ENCODE measurements at places on chromosomes 2 and 18.

DNA sequence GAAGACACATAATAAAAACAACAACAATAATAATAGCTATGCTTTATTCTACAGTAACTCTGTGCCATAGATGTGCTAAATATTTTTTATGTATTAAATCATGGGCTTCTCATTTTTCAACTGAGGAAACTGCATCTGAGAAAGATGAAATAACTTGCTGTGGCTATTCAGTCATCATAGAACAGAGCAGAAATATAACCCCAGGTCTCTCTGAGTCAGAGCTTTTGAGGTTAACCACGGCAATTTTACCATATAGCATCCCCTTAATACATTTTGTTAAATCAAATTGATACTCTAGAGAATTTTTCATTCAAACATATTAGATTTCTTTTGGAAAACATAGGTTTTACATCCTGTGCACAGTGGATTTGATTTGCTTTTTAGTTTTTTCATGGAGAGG is 586.6 kb upstream of the KLHL29 start:
- no peak for DNase-seq

DNA sequence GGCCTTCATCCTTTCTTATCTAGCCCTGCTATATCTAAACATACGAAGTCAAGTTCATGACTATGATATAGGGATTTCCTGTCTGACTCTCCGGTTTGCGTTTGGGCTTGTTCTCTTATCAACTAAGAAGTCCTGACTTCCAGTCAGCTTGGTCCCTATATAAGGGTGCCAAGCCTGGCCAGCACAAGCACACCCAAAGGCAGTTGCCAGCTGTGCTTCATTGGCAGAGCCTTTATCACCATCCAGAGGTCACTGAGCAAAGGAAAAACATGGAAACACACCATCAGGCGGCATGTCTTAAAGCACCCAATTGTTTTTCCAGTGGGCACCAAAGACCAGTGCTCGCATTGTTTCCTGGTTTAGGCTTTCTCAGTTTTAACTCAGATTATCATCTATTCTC is 72.7 kb downstream of the FEZ2 start:
- DNase-seq, result no peak

- DNase-seq, result no peak
Observed at GRCh38 chr2:203835892-203836800, 31.4 kb upstream of the CTLA4 start.

DNA sequence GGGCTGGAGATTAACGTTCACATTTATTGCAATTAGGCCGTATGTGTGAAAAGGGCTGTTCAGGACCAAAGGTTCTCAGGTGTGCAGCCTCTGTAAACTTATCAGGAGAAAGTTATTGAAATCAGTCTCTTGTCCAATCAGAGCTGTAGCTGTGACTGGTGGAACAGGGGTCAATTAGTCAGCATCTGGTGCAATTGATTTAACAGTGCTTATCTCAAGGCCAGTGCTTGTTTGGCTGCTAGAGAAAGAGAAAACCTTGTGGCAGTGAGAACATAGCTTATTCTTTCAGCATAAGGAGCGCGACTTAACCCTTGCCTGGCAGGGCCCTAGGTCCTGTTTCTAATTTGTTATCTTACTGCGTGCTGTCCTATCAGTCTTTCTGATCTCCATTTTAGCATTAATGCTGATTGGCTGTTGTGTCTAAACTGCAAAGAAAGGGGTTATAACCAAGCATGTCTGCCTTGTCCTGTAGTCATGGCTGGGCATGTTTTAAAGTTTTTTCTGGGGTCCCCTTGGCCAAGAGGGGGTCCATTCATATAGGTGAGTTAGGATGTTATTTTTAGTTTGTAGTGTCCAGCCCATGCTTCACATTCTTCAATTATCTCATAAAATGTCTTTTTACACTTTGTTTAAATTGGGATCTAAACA is 66.4 kb downstream of the CYB5A start:
- no peak for DNase-seq

- no peak for DNase-seq
Observed at GRCh38 chr18:62999392-62999791, 284.1 kb downstream of the PHLPP1 start.

- no peak for DNase-seq
Observed at GRCh38 chr18:9619545-9619944, 5.2 kb upstream of the PPP4R1 start.

- DNase-seq, result no peak
Observed at GRCh38 chr2:72990695-72991438, 73.5 kb downstream of the EMX1 start.

DNA sequence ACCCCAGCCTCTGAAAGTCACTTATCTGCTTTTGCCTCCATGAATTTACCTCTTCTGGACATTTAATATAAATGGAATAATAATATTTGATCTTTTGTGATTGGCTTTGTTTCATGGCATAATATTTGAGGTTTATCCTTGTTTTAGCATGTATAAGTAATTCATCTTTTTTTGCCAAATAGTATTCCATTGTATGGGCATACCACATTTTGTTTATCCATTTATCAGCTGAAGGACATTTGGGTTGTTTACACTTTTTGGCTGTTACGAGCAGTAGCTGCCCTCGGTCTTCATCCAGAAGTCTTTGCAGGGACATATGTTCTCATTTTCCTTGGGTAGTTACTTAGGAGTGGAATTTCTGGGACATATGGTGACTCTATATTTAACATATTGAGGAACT is 53.0 kb upstream of the SMIM21 start:
- DNase-seq, result no peak

DNA sequence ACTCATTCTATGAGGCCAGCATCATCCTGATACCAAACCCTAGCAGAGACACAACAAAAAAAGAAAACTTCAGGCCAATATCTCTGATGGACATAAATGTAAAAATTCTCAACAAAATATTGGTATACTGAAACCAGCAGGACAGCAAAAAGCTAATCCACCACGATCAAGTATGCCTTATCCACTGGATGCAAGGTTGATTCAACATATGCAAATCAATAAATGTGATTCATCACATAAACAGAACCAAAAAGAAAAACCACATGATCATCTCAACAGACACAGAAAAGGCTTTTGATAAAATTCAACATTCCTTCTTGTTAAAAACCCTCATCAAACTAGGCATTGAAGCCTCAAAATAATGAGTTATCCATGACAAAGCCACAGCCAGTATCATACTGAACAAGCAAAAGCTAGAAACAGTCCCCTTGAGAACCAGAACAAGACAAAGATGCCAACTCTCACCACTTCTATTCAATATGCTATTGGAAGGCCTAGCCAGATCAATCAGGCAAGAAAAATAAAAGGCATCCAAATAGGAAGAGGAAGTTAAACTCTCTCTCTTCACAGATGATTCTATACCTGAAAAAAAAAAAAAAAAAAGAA is 45.3 kb downstream of the RTTN start:
- no peak for DNase-seq

DNA sequence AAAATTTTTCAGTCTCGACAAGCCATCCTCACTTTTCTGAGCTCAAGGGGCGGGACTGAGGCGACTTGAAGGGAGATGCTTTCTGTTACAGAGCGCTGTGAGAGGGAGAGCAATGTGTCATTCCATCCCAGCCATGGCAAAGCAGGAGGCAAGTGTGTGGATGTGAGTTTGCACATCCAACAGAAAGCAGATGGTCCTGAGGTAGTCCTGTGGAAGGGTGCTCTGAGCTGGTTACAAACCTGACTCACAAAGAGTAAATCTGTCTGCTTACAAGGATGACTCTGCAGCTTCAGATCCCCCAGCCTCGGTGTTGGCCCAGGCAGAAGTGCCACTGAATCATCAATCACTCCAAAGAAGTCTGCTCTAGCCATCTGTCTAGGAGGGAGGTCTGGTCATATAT is 482.0 kb upstream of the DCC start:
- no peak for DNase-seq

GRCh38 chr2:179936654-179937053 is 70.4 kb downstream of the CWC22 start:
- DNase-seq, result peak; percentile 4

- DNase-seq, result no peak
Observed at GRCh38 chr2:98177286-98177685, 90.3 kb downstream of the VWA3B start.

DNA sequence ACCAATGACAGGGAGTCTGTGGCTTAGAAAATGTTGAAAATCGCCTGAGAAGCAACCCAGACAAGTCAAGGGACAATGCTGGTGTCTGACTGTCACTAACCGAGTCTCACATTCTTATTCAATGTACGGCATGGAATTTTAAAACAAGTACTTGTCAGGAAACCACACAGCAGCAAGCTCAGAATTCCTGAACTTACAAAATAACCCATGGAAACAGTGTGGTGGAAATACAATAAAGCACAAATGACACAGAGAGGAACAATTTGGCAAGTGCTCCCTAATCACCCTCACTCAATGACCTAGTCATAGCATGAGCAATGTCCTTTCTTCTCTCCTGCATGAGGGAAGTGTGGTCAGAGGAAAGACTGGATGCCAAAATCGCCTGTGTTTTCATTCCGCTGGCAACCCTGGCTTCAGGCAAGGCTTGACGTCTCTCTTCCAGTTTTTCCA is 154.0 kb downstream of the SATB2 start:
- DNase-seq, result no peak

DNA sequence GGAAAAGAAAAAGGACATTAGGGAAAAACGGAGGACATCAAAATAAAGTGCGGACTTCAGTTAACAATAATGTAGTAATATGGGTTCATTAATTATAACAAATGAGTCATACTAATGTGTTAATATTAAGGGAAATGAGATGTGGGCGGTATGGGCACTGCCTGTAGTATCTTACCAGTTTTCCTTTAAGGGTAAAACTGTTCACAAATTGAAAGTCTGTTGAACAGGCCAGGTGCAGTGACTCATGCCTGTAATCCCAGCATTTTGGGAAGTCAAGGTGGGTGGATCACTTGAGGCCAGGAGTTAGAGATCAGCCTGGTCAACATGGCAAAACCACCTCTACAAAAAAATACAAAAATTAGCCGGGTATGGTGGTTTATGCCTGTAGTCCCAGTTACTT is 56.8 kb upstream of the PMAIP1 start:
- DNase-seq, result no peak

DNA sequence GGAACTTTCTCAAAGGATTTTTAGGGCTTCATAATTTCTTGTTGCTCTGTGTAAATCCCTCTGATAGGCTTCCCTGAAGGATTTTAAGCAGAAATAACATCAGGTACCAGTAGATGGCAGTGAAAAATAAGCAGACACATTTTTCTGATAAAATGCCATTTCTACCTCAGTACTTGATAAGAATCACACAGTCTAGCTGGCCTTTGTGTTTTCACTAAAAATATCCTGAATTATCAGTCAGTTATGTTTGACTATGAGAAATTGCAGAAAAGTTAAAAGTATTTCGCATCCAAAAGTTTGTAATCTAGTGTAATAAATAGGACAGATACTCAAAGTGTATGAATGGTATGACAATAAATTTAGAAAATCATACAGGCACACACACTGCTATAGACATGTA is 68.7 kb downstream of the DNAJC10 start:
- DNase-seq, result peak; percentile 27

GRCh38 chr2:241867776-241868420 is 1.6 kb upstream of the RTP5 start:
- DNase-seq, result no peak
